ENCODE measurements at places on chromosomes 12 and 14.
A peak's percentile ranks its signal among the peaks of the same experiment; 100 is the strongest.

DNA sequence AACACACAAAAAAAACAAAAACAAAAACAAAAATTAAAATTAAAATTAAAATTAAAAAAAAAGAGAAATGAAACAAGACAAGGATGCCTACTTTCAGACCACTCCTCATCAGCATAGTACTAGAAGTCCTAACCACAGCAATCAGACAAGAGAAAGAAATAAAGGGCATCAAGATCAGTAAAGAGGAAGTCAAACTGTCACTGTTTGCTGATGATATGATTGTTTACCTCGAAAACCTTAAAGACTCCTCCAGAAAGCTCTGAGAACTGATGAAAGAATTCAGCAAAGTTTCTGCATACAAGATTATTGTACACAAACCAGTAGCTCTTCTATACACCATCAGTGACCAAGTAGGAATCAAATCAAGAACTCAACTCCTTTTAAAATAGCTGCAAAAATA is 29.2 kb downstream of the ALG10 start:
- no peak for DNase-seq

- DNase-seq, result no peak
These were observed 1.7 kb upstream of the LRP1 start for GRCh38 chr12:57126561-57126960.

- no peak for DNase-seq
These were observed 98.9 kb upstream of the EGLN3 start for GRCh38 chr14:34049790-34050189.

DNA sequence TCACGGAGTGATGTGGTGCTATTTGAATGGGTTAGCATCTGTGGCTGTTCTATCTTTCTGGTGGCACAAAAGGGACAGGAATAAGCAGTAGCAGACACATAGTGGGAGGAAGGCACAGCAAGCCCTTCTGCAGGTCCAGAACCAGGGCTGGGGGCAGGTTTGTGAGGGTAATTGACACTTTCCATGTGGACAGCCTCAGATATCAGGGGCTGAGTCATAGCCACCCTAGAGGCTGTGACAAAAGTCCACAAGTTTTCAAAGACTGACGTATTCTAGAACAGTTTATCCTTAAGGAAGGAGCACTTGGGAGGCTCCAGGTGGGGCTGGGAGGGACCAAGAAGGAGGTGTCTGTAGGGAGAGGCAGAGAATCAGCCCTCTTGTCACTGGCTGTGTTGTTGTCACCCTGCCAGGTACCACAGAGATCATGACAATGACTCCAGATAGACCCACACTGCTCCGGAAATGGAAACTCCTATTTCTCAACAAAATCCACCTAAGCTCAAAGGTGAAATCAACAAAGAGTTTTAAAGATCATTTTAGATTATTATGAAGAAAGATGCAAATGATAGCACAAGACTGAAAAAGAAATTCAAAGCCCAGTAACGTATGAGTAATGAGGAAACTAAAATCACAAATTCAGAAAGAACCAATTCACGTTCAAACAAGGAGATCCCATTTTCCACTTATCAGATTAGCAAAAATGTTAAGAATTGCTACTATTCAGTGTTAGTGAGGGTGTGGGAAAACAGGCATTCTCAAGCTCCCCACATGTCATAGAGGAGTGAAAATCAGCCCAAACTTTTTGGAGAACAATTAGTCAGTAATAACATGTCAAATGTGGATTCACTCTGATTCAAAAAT is 48.3 kb downstream of the NFKBIA start:
- DNase-seq, result no peak

DNA sequence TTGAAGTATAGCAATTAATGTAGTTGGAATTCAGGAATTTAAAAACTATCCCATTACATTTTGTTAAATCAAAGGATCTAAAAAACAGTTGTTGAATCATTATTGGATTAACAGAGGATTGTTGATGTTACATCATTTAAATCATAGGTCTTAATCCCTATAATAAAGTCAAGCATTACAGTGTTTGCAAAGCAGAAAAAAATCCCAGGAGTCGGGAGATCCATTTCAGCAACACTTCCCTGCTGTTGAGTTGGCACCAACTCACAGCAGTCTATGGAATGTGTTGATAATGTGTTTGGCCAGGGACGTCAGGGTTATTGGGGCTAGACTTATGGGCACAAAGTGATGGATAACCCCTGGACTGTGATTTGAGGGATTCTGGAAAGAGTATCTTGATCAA is 99.1 kb upstream of the TMTC1 start:
- no peak for DNase-seq

- no peak for DNase-seq
These were observed 243.2 kb downstream of the SPTSSA start for GRCh38 chr14:34218881-34219280.

- no peak for DNase-seq
These were observed 38.1 kb downstream of the EML1 start for GRCh38 chr14:99831303-99831702.

GRCh38 chr12:122024132-122024785 is 2.6 kb downstream of the BCL7A start:
- DNase-seq, result no peak

GRCh38 chr14:53955671-53956426 is 776 bp downstream of the BMP4 start:
- peak; percentile 41 for DNase-seq

DNA sequence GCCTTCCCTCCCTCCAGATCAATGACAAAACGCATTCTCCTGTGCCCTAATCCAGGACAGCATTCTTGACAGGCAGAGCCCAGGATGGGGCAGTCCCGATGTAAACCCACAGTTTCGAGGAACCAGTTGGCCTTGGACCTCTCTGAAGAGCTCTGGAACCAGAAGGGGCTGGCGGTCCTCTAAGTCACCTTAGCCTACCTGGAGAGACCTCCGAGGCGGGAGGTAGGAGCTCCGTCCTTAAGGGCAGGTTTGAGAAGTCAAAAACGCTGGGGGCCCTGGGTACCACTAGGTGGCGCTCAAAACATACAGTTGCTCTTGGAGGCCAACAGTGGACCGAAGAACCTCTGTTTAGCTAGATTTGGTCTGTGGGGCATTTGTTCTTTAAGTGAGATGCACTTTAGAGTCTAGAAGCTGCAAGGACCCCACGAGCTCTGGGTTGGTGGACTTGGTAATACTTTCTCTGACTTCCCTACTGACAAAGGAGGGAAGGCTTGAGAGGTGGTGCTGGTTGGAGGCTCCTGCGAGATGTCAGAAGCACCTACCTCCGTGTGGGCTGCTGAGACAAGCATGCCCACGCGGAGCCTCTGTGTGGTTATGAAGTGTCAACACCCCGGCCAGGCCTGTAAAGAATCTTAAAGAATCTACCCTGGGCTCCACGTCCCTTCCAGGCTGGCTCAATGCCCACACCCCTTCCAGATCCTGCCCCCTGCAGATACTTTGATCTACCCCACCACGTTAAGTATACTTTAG is 74.8 kb upstream of the CHST11 start:
- DNase-seq, result peak; percentile 89

Data from KBM-7 (cell line).